ENCODE measurements at places on chromosomes 11 and 22. TPM values are rescaled to one million over a fixed set of nuclear protein-coding genes. Genes with fewer than 3 reads are reported as not detected.

Gene NDUFV1
- total RNA-seq: 117 TPM

Gene TMPRSS13
- total RNA-seq: 0.66 TPM

- H3K36me3 ChIP-seq: no peaks in the 10 kb centered on the region
- DNase-seq: no peak
- no peak overlapping the region for H3K27ac ChIP-seq
- H3K27me3 ChIP-seq: peaks cover 12% of the 10 kb centered on the region
- H3K4me1 ChIP-seq: peaks cover 15% of the 10 kb centered on the region
- H3K4me3 ChIP-seq: peak overlapping the region; percentile 3
Observed at GRCh38 chr11:126162306-126163030, 49.0 kb downstream of the RPUSD4 start.

- H3K4me3 ChIP-seq: no peak overlapping the region
- no peak overlapping the region for H3K27ac ChIP-seq
- no peaks in the 10 kb centered on the region for H3K36me3 ChIP-seq
- peak; percentile 65 for DNase-seq
Observed at GRCh38 chr11:44171518-44171917, 76.0 kb downstream of the EXT2 start.

DNA sequence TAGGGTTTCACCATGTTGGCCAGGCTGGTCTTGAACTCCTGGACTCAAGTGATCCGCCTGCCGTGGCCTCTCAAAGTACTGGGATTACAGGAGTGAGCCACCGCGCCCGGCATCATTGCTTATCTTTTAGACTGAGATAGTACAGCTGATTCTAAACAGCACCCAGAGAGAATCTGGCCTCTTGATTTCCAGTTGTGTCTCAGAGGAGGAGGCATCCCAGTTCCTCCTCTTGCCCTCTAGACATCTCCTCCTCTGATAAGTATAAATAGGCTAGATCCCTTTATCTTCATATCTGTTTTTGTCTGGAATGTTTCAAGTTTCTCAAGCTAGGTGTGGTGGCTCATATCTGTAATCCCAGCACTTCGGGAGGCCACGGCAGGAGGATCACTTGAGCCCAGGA is 7.0 kb downstream of the MARK2 start:
- H3K4me1 ChIP-seq: peaks cover 14% of the 10 kb centered on the region
- no peaks in the 10 kb centered on the region for H3K36me3 ChIP-seq
- H3K27me3 ChIP-seq: no peaks in the 10 kb centered on the region
- H3K4me3 ChIP-seq: no peak overlapping the region

Measured in astrocyte (in vitro differentiated cells and primary cell).